ENCODE measurements at places on chromosomes 1 and 21.

GRCh38 chr1:197763769-197764168, 11.5 kb downstream of the DENND1B start:
- no peak for DNase-seq

GRCh38 chr1:54280651-54281050, 80.7 kb downstream of the MRPL37 start:
- DNase-seq: no peak

DNA sequence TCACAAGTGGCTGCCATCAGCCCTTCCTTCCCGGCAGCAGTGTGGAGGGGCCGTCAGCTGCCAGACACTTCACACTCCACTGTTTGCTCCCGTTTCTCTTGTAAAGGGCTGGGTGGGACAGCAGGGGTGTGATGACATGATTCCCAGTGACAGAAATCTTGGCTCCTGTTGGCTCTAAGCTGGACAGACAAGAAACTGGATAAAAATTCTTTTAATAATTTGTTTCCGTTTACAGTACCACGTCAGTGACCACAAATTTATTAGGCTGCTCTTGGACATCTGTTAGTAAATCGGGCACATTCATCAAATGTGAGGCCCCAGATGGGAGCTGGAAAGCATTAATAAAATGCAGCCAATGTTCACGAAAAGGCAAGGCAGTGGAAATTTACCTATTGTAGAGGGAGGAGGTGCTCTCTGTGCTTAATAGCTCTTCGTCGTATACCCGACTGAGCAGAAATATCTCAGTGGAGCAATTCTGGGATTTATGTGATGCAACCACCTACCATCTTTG, 353.7 kb upstream of the GREM2 start:
- no peak for DNase-seq

GRCh38 chr21:45467221-45467779, 62.3 kb downstream of the COL18A1 start:
- peak; percentile 70 for DNase-seq

GRCh38 chr21:26405071-26405470, 168.0 kb downstream of the CYYR1 start:
- DNase-seq: no peak

DNA sequence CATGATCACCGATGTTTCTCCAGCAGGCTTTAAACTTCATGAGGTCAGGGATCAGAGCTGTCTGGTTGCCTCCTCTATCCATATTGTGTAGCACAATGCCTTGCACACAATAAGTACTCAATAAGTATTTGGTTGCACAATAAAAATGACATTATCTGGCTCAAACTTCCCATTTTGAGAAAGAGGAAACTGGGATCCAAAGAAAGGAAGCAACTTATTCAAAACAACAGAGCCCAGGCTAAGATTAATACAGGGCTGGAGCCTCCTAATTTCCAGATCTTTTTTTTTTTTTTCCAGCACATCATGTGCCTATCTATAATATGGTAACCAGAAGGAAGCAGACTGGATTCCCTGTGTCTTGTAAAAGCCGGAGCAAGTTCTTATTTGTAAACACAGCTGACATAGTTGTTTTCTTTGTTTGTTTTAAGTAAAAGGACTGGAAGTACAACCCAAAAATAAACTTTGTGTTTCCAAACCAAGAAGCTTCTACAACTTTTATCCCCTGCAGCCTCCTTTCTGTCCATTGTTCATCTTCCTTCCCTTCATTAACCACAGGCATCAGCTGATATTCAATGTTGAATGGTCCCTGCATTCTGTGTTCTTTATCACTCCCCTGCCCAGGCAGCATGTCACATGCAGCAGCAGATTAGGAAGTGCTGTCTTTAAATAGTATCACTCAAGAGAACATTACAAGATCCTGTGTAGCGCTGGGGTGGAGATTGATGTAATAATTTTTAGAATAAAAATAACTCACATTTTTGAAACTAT, 71.2 kb upstream of the HOOK1 start:
- no peak for DNase-seq

- no peak for DNase-seq
These were observed 5.4 kb downstream of the SOAT1 start for GRCh38 chr1:179298952-179299351.

GRCh38 chr1:173914366-173914871, 2.7 kb downstream of the SERPINC1 start:
- DNase-seq: no peak

DNA sequence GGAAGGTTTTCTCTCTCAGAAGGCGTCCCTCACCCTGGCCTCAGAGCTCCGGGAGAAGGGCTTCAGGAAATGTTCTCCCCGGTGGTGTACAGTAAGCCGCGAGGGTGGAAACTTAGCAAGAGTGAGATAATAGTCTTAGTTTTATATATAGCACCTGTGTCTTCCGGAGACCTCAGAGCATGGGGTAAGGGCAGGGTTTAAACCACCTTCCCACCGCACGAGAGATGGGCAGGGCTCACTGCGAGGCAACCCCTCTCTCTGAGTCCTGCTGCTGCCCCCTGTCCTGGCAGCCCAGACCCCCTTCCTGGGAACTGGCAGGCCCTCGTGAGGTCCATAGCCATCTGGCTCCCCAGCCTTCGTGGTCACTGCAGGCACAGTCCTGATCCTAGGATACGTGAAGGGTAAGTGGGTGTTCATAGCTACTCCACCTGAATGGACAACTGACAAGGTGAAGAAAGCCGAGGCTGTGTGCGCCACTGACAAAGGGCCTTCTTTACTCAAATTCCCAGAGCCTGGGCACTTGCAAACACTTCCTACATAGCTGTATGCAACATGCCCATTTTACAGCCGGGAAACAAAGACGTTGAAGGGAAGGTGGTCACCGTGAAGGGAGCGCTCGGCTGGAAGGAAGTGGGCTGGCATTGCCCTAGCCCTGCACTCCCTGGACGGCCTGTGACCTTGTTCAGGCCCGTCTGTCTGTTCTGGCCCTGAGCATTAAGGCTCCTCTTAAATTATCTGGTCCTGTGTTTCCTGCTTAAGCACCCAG, 26.9 kb downstream of the ITPKB start:
- no peak for DNase-seq

- no peak for DNase-seq
These were observed 96.6 kb upstream of the B3GALT2 start for GRCh38 chr1:193283016-193283415.

GRCh38 chr1:232754930-232755329, 50.3 kb upstream of the MAP10 start:
- no peak for DNase-seq

GRCh38 chr1:220453371-220453770, 74.6 kb upstream of the MARK1 start:
- no peak for DNase-seq

DNA sequence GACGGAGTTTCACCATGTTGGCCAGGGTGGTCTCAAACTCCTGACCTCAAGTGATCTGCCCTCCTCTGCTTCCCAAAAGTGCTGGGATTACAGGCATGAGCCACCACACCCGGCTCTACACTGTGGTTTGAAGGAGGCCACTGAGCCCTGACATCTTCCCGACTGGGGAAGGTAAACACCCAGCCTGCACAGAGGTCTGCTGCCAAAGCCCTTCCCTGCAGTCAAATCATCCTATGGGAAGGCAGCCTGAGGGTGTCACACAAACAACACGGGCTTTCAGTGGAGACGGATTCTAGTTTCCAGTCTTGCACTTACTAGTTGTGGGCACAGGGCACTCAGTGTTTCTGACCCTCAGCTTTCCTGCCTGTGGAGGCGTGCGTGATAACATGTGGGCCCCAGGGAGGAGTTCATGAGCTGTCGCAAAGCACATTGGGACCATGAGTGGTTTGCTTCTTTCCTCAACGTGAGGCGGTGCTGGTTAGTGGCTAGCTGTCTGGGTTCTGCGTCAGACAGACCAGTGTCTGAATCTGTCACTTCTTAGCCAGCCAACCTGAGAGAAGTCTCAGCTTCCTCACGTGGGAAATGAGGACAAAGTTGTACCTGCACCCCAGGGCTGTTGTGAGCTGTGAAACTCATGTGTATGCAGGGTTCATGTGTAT, 21.5 kb upstream of the OPRD1 start:
- no peak for DNase-seq

DNA sequence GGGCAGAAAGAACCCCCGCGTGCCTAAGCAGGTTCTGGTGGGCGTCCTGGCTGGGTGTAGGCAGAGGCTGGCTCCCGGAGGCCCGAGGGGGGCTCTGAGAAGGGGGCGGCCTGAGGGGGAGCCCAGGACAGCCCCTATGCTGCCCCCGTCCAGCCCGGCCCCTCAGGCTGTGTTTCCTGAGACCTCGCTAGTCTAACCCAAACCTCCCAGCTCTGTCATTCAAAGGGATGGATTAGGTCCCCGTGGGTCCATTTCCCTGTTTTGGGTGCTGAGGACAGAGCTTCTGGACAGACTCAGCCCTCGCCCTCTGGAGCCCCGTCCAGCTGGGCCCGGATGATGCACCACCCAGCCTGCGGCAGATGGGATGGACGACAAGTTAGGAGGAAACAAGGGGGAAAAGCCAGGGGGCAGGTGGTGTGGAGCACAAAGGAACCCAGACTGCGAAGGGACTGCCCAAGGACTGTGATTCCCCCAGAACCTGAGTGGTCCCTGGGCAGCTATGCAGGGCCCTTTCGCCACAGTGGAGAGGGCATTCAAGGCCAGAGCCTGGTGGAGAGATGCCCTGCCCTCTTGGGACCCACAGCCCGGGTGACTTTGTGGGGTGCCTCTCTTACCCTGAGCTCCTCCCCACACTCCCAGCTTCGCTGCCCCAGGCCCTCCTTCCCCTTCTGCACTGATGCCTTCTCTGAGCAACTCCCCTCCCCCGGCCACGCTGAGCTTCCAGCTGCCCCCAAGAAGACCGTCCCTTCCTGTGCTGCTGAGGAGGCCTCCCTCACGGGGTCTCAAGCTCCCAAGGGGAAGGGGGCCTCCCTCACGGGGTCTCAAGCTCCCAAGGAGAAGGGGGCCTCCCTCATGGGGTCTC, 2.8 kb downstream of the HES4 start:
- DNase-seq: no peak

DNA sequence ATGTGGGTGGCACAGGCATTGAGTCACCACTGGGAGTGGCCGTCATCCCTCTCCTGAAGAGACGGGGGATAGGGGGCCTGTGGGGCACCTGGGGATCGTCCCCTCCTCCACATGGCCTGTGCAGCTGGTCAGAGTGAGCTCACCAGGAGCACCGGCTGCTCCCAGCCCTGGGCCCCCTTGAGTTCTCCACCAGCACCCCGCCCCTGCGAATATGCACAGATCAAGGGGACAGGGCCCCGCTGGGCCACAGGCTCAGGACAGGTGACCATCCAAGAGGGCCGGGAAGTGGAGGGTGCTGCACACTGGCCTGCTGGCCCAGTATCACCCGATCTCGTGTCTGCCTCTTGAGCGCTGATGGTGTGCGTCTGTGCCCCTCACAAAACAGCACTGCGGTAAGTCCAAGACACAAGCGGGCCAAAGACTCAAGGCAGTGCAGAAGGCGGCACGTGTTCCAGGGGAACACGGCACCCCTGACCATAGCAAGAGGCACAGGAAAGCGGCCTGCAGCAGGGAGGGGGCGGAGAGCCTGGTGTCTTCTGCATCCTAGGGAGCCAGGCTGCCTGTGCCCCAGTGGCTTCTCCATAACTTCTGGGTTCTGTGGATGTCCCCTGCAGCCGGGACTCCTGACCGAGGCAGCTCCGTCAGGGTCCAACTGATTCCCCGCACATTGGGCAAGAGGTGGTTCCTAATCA, 18.1 kb upstream of the TSPEAR start:
- no peak for DNase-seq

- peak; percentile 25 for DNase-seq
These were observed 32.8 kb upstream of the IFNAR2 start for GRCh38 chr21:33196941-33197374.

DNA sequence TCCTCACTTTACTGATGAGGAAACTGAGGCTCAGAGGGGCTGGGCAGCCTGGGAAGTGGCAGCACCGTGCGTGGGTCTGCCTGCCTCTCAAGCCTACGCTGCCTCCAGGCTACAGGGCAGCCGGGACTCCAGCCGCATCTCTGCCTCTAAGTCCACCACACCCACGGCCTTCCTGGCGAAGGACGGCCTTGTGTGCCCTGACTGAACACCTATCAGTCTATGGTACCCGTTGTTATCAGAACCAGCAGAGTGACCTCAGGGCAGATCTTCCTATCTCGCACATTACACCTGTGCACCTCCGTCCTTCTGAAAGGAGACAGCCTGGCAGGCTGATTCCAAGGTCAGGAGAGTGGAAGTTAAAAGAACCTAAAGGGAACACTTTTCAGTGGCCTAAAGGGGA, 35.7 kb upstream of the SLC30A1 start:
- DNase-seq: no peak

- no peak for DNase-seq
These were observed 1058.7 kb downstream of the NCAM2 start for GRCh38 chr21:22056904-22057303.

GRCh38 chr1:116133696-116134475, 22.7 kb downstream of the MAB21L3 start:
- DNase-seq: no peak

DNA sequence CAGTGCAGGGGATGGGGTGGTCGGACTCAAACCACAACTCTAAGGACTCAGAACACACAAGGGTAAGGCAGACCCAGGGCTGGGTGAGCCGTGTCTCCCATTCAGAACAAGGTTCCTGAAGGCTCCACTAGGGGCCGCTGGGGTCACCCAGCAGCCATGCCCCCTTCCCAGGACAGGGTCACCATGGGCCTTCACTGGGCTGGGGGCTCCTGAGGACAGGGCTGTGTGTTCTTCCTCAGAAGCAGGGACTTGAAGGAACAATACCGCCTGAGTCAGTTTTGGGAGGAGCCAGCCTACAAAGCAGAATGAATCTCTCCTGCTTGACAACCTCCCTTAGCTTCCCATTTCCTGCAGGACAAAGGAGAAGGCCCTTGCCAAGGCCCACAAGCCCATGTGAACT, 15.4 kb downstream of the RIMS3 start:
- DNase-seq: no peak

GRCh38 chr21:25640202-25640942, 1.3 kb downstream of the JAM2 start:
- no peak for DNase-seq

DNA sequence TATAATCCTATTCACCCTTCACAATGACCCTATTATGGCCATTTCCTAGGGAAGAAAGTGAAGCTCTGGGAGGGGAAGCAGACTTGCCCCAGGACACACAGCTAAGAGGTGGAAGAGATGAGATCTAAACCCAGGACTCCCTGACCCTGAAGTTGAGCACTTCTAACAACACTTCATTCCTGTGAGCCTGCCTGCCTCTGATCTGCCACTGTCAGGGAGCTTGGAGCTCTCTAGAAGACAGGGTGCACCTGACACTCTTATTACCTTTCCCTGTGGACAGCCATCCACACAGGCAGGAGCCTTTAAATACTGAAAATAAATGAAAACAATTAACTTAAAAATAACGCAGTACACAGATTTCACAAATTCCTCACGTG, 599 bp downstream of the MKNK1 start:
- DNase-seq: no peak

DNA sequence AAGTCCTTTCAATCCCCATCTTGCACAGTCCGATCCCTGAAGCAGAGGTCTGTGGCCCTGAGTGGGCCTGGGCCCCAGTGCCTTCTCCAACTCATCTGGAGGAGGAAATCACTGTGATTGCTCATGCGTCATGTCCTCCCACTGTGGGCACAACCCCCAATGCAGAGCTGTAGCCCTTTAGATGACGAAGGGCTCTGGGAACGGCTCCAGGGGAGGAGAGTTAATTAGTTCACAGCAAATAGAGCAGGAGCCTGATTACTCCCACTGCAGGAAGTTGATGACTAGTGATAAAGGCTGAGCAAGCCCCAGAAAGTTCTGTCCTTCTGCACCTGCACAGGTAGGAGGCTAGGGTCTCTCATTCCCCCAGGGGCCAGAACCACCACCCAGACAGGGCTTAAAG, 111.5 kb downstream of the CCDC185 start:
- DNase-seq: peak; percentile 63
